Liver (tissue), 10 donors: ENCODE measurements at places on chromosomes 12 and 14. TPM values are rescaled to one million over a fixed set of nuclear protein-coding genes. Genes with fewer than 3 reads are reported as not detected.

DNA sequence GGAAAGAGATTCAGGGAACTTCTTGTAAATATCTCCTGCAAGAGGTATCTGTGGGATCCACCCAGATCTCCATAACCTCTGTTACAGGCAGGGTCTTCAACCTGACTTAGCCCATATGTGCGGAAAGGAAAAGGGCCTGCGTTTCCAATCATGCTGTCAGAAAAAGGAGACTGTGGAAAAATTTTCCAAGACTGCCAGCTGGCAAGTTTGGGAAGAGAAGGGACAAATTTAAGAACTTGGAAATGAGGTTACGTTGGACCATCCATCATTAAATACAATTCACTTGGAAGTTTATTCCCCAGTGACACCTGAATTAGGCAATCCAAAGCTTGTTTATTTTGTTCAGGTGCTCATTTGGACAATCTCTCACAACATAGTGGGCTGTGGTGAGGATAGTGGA lies 13.9 kb downstream of the PTHLH start:
- no peaks in the 10 kb centered on the region for H3K36me3 ChIP-seq
- no peak for DNase-seq
- H3K27me3 ChIP-seq, result no peaks in the 10 kb centered on the region
- H3K4me3 ChIP-seq, result no peak overlapping the region
- no peak overlapping the region for H3K27ac ChIP-seq

ALDH1L2 gene
- total RNA-seq, result 0.25 TPM

BBOF1 gene
- total RNA-seq, result 2.8 TPM

GRCh38 chr12:581746-582145 lies 81.5 kb downstream of the NINJ2 start:
- H3K27ac ChIP-seq, result peak overlapping the region; percentile 33
- DNase-seq, result no peak
- peaks cover 57% of the 10 kb centered on the region for H3K4me1 ChIP-seq
- no peaks in the 10 kb centered on the region for H3K27me3 ChIP-seq
- H3K36me3 ChIP-seq, result no peaks in the 10 kb centered on the region
- no peak overlapping the region for H3K4me3 ChIP-seq

DNA sequence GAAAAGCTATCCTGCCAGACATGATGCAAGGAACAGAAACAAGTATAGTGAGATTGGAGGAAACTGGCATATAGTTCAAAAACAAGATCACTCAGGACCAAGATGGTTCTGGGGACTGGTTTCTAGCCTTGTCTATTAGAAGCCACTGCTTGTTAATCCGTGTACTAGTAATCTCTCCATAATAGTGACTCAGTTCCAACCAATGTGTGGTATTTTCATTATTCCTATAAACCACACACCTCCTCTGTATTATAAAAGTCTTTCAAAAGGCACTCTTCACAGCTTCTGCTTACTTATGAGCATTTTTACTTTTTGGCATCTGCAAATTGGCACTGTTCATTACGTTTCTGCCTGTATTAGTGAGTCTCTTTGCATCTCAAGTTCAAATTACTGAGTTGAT lies 140.3 kb downstream of the SLC6A15 start:
- DNase-seq, result no peak
- H3K27ac ChIP-seq, result no peak overlapping the region
- no peak overlapping the region for H3K4me3 ChIP-seq
- H3K36me3 ChIP-seq, result no peaks in the 10 kb centered on the region
- H3K4me1 ChIP-seq, result no peaks in the 10 kb centered on the region
- no peaks in the 10 kb centered on the region for H3K27me3 ChIP-seq

GRCh38 chr12:68177562-68177961 lies 18.0 kb upstream of the IFNG start:
- H3K27me3 ChIP-seq, result no peaks in the 10 kb centered on the region
- no peak overlapping the region for H3K27ac ChIP-seq
- no peak for DNase-seq
- H3K4me1 ChIP-seq, result no peaks in the 10 kb centered on the region
- no peaks in the 10 kb centered on the region for H3K36me3 ChIP-seq

- DNase-seq, result no peak
- H3K27ac ChIP-seq, result no peak overlapping the region
- no peaks in the 10 kb centered on the region for H3K36me3 ChIP-seq
- H3K4me3 ChIP-seq, result no peak overlapping the region
- no peaks in the 10 kb centered on the region for H3K4me1 ChIP-seq
- H3K27me3 ChIP-seq, result no peaks in the 10 kb centered on the region
Observed at GRCh38 chr14:49955024-49955423, 62.1 kb downstream of the ARF6 start.

KRT77 gene
- total RNA-seq, result not detected

- no peak for DNase-seq
- no peaks in the 10 kb centered on the region for H3K36me3 ChIP-seq
Observed at GRCh38 chr14:48390346-48390745, 714.9 kb upstream of the MDGA2 start.

DNA sequence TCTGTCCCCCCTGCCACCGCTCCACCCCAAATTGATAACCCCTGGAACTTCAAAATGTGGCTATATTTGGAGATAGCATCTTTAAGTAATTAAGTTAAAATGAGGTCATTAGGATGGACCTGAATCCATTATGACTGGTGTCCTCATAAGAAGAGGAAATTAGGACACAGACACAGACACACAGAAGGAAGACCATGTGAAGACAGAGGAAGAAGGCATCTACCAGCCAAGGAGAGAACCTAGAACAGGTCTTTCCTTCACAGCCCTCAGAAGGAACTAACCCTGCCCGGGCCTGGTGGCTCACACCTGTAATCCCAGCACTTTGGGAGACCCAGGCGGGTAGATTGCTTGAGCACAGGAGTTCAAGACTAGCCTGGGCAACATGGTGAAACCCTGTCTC lies 3.6 kb upstream of the HRK start:
- peaks cover 9% of the 10 kb centered on the region for H3K27me3 ChIP-seq
- H3K36me3 ChIP-seq, result no peaks in the 10 kb centered on the region
- H3K4me1 ChIP-seq, result peaks cover 7% of the 10 kb centered on the region
- no peak for DNase-seq
- H3K4me3 ChIP-seq, result no peak overlapping the region

DNA sequence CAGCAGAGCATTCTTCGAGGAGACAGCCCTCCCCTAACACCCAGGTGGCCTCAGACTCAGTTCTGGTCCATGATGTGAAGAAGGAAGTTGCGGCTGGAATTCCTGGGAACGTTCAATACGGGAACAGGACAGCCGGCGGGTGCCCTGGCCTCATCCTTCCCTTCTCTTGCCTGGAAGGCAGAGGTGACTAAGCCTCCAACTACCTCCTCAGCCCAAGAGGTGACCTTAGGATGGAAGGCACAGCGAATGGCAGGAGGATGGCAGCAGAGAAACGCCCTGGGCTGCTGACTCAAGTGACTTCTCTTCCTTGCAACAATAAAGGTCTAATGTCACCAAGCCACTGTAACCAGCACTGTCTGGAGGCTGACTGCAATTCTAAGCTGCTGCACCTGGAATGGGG lies 36.1 kb downstream of the DHX37 start:
- H3K27ac ChIP-seq, result no peak overlapping the region
- no peaks in the 10 kb centered on the region for H3K4me1 ChIP-seq
- peaks cover 50% of the 10 kb centered on the region for H3K36me3 ChIP-seq
- no peak overlapping the region for H3K4me3 ChIP-seq

DNA sequence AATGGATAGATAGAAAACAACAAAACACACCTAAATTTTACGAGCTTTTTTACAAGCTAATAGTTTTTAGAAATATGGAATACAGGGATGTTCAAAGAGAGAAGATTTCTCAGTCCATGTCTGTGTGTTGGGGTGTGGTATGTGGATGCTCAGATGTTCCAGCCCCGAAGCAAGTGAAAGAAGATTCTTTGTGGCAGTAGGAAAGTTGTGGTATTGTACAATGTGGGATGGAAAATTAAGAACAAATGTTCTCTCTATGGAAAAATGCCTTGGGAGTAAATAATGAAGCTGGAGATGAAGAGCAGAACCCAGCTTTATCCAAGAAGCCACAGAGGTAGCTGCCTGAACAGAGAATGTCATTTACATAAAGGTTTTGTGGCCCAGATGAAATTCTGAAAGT lies 150.3 kb upstream of the PRKD1 start:
- H3K36me3 ChIP-seq, result no peaks in the 10 kb centered on the region
- H3K27me3 ChIP-seq, result no peaks in the 10 kb centered on the region
- no peaks in the 10 kb centered on the region for H3K4me1 ChIP-seq
- DNase-seq, result no peak
- no peak overlapping the region for H3K27ac ChIP-seq

KRT6C gene
- 0.61 TPM for total RNA-seq

GRCh38 chr12:88552610-88553079 lies 27.6 kb downstream of the KITLG start:
- H3K27me3 ChIP-seq, result no peaks in the 10 kb centered on the region
- H3K4me3 ChIP-seq, result no peak overlapping the region
- DNase-seq, result no peak
- H3K36me3 ChIP-seq, result no peaks in the 10 kb centered on the region
- H3K27ac ChIP-seq, result no peak overlapping the region

DNA sequence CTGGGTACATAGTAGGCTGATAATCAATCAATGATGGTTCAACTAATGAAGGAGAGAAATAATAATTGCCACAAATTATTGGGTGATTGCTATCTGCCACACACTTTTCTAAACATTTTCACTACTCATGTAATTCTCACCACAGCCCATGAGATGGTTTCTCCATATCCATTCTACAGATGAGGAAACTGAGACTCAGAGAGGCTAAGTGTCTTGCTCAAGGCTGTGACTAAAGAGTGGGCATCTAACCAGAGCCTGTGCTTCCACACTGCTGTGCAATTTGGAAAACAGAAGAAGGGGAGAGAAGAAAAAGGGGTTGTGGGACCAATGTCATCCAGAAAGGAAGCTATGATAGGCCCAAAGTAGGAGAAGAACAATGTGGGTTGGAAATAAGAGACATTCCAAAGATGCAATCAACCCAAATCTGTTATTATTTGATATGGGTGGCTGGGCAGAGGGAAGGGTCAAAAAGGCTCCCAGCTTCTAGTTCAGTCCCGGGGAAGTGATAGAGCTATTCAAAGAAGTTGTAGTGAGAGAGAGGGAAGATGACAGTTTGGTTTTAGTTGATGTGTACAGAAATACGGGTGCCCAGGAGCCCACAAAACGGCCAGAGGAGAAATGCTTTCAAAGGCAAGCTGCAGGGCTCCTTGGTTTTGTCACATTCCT lies 483 bp upstream of the NR1H4 start:
- peak overlapping the region; percentile 100 for H3K4me3 ChIP-seq
- H3K27me3 ChIP-seq, result no peaks in the 10 kb centered on the region
- peaks cover 17% of the 10 kb centered on the region for H3K4me1 ChIP-seq
- DNase-seq, result no peak
- H3K27ac ChIP-seq, result peak overlapping the region; percentile 78

GRCh38 chr12:132429602-132429945 lies 60.4 kb upstream of the FBRSL1 start:
- no peak for DNase-seq
- no peak overlapping the region for H3K27ac ChIP-seq
- H3K4me3 ChIP-seq, result no peak overlapping the region
- H3K4me1 ChIP-seq, result peaks cover 19% of the 10 kb centered on the region

DNA sequence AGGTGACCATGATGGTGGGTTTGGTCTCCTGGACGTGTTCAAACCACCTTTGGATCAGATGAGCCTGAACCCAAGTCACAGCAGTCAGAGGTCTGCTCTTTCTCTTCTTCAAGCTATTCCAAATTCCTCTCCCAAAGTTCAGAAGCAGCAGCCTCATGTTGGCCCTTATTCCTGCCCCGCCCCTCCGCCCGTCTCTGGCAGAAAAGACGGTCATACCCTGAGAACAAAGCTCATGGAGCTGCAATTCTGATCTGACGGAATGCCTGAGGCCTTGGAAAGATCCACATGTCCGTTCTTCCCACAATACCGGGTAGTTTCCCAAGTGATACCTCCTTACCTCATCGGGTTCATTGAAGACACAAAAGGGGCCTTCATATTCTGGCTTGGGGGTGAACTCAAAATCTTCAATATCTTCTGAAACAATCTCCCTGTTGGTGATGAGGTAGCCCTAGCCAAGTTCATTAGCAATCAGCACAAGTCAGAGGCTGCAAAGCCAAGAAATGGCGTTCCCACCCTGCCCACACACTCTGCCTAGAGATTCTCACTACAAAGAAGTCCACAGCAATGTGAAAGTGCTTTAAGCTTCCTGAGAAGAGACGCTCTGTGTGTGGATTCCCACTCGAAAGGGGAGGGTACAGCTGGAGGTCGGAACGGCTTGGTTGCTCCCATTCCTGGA lies 11.2 kb downstream of the POLE start:
- H3K27ac ChIP-seq, result no peak overlapping the region
- no peak overlapping the region for H3K4me3 ChIP-seq
- peaks cover 23% of the 10 kb centered on the region for H3K4me1 ChIP-seq

FAM181A gene
- not detected for total RNA-seq

- DNase-seq, result no peak
- H3K4me3 ChIP-seq, result no peak overlapping the region
- no peaks in the 10 kb centered on the region for H3K4me1 ChIP-seq
- H3K27me3 ChIP-seq, result no peaks in the 10 kb centered on the region
- H3K27ac ChIP-seq, result no peak overlapping the region
- no peaks in the 10 kb centered on the region for H3K36me3 ChIP-seq
Observed at GRCh38 chr12:115046805-115047204, 362.8 kb upstream of the TBX3 start.

PRKD1 gene
- total RNA-seq, result 5.0 TPM

NAV3 gene
- total RNA-seq, result 1.7 TPM

ABCD2 gene
- under 0.01 TPM for total RNA-seq

DNA sequence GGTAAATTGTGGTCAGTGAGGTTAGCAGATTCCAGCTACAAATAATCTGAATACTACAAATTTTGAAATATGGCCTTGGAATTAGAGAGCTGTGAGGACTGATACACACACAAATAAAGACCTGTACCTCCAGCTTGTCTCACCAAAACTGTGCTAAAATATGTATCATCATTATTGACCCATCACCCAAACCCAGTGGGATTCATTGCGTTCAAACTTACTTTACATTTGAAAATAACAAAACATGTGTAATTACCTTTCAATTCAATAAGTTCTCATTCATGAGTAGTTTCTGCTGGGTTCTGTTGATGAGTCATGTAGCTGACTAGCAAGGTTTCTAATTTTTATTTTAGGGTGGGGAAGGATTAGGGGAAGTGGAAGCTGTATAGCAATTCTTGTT lies 170.9 kb downstream of the MSRB3 start:
- H3K27ac ChIP-seq, result no peak overlapping the region
- no peak overlapping the region for H3K4me3 ChIP-seq
- H3K4me1 ChIP-seq, result no peaks in the 10 kb centered on the region
- no peaks in the 10 kb centered on the region for H3K27me3 ChIP-seq

- no peaks in the 10 kb centered on the region for H3K4me1 ChIP-seq
- H3K27ac ChIP-seq, result no peak overlapping the region
- H3K4me3 ChIP-seq, result no peak overlapping the region
- peak; percentile 75 for DNase-seq
- no peaks in the 10 kb centered on the region for H3K36me3 ChIP-seq
Observed at GRCh38 chr12:52865090-52865944, 16.5 kb upstream of the KRT78 start.
